Endothelial cell of coronary artery (primary cell): ENCODE measurements at places on chromosomes 5 and 9. TPM values are rescaled to one million over a fixed set of nuclear protein-coding genes. Genes with fewer than 3 reads are reported as not detected.

GRIN1 gene
- total RNA-seq = under 0.01 and 0.09 TPM in 2 replicates

SNCAIP gene
- 4.4 and 14.4 TPM in 2 replicates for total RNA-seq

ZBED3 gene
- total RNA-seq = 0.90 and 1.3 TPM in 2 replicates

ZNG1F gene
- 5.0 and 7.1 TPM in 2 replicates for total RNA-seq

MACIR gene
- 9.3 and 14.0 TPM in 2 replicates for total RNA-seq

IFNA21 gene
- not detected in 2 replicates for total RNA-seq

GCNT4 gene
- 0.09 and 0.56 TPM in 2 replicates for total RNA-seq

FAM221B gene
- not detected in 2 replicates for total RNA-seq

GABBR2 gene
- total RNA-seq = 9.0 and 21.6 TPM in 2 replicates

DHX29 gene
- total RNA-seq = 26.3 and 30.7 TPM in 2 replicates

GRXCR2 gene
- total RNA-seq = not detected in 2 replicates

RMRP gene
- total RNA-seq = 34,663 and 71,197 TPM in 2 replicates

SLC36A1 gene
- total RNA-seq = 2.6 and 2.8 TPM in 2 replicates

KIF24 gene
- 1.0 and 2.4 TPM in 2 replicates for total RNA-seq

DENND1A gene
- 8.7 and 10.2 TPM in 2 replicates for total RNA-seq

PLAC8L1 gene
- 0.18 and 0.38 TPM in 2 replicates for total RNA-seq

NTRK2 gene
- total RNA-seq = 0.09 and 0.18 TPM in 2 replicates
